ENCODE measurements at places on chromosomes 11 and 22.
A peak's percentile ranks its signal among the peaks of the same experiment; 100 is the strongest.

DNA sequence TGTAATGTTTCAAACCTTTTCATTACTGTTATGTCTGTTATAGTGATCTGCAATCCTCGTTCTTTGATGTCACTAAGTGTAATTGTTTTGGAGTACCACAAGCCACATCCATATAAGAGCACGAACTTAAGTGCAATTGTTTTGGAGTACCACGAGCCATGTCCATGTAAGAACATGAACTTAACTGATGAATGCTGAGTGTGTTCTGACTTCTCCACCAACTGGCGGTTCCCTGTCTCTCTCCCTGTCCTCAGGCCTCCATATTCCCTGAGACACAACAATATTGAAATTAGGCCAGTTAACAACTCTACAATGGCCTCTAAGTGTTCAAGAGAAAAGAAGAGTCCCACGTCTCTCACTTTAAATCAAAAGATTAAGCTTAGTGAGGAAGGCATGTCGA, 23.5 kb downstream of the TESMIN start:
- DNase-seq, result no peak

DNA sequence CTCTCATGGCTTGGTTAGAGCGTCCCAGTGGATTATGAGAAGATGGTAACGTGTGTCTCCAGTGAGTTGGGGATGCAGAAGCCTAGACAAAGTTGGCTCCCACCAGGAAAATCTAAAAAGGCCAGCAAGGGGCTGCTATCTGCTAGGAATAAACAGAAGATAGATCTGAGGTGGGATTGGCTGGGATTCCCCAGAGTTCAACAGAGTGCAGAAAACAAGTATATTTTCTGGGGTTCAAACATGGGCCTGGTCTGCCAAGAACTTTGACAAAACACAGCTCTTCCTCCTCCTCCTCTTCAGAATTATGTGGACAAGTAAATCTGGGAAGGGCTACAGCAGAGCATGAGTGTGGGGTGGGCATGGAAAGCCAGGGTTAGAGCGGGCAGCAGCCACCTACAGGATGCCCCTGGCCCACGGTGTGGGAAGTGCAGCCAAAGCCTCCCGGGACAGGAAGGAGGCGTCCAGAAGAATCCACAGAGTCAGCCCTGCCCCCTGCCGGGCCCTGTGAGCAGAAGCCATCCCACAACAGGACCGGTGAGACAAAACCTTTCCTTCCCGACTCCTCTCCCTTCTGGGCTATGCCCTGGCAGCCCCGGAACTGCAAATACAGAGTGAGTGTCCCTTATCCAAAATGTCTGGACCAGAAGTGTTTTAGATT, 67.1 kb downstream of the CD82 start:
- DNase-seq, result no peak

DNA sequence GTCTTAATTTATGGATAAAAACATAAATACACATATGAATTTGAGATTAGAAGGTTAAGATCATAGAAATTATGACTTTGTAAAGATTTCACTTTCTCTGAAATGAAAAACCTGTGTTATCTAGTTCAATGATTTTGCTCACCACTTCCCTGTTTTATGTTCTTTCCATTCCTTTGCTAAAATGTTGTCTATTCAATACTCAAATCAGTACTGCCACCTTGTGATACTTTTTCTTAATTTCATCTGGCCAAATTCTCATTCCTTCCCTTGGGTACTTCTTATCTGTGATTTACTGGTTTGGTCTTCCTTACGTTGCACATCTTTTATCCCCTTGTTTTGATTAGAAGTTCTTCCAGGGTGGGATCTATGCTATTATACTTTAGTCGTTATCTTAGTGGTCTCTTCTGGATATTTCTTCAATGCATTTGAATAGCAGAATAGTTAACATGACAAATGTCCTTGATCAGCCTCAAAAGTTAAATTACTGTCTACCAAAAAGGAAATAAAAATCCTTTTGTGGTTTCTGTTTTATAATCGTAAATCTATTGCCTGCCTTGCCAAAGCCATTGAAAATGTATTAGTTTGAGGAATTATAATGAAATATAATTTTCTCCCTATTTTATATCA, 197.0 kb downstream of the PGR start:
- DNase-seq, result no peak

DNA sequence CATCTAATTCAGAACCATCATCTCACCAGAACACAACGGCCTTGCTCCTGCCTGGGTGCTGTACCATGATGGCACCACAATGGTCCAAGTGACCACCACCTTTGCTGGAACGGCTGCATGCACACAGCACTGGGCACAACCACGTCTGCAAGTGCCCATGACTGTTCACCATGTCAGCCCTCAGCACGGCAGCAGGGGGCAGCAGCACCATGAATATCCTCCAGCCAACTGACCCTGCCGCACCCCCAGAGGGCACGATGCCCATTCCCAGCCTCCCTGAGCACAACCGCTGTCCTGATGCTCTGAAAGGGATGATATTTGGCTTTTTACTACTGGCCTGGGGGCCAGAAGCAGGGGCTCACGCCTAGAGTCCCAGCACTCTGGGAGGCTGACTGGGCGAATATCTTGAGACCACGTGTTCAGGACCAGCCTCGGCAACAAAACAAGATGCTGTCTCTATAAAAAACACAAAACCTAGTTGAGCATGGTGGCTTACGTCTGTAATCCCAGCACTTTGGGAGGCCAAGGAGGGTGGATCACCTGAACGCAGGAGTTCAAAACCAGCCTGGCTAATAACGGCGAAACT, 25.7 kb downstream of the DRD4 start:
- peak; percentile 58 for DNase-seq
